ENCODE measurements at places on chromosomes 3 and 15.

GRCh38 chr3:190224456-190224855, 97.8 kb downstream of the CLDN1 start:
- no peak for DNase-seq

GRCh38 chr3:77048186-77048585, 8.3 kb downstream of the ROBO2 start:
- no peak for DNase-seq

- no peak for DNase-seq
Observed at GRCh38 chr3:177220136-177220974, 23.1 kb upstream of the TBL1XR1 start.

GRCh38 chr15:101573951-101574350, 78.2 kb downstream of the TM2D3 start:
- no peak for DNase-seq

GRCh38 chr15:76861815-76862397, 43.2 kb downstream of the SCAPER start:
- DNase-seq: no peak

DNA sequence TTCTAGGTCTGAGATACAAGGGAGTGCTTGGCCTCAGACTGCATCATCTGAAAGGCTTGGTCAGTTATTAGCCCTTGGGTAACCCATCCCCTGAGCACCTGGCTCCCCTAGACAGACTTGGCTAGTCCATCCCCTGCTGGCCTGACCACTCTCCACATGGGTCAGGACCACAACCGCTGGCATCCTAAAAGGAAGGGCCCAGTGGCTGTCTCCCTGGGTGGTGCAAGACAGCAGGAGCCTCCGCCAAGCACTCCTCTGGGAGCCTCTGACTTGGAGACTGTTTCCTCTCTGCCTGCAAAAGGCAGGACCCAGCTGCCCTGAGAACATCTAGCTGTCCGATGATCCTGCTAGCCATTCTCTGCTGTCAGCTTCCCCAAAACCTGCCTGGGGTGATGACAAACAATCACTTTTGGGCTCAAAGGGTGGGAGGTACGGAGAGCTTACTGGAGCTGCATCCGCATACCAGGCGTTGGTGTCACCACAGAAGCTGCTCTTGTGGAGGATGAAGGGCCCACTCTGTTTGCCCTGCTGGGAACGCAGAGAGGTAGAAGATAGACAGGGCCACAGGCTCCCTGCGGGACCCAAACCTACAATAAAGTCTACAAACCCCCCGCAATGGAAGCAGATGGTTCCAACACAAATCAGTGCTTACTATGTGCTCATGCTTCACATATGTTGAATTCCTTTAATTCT, 108.0 kb upstream of the PRR20G start:
- no peak for DNase-seq

DNA sequence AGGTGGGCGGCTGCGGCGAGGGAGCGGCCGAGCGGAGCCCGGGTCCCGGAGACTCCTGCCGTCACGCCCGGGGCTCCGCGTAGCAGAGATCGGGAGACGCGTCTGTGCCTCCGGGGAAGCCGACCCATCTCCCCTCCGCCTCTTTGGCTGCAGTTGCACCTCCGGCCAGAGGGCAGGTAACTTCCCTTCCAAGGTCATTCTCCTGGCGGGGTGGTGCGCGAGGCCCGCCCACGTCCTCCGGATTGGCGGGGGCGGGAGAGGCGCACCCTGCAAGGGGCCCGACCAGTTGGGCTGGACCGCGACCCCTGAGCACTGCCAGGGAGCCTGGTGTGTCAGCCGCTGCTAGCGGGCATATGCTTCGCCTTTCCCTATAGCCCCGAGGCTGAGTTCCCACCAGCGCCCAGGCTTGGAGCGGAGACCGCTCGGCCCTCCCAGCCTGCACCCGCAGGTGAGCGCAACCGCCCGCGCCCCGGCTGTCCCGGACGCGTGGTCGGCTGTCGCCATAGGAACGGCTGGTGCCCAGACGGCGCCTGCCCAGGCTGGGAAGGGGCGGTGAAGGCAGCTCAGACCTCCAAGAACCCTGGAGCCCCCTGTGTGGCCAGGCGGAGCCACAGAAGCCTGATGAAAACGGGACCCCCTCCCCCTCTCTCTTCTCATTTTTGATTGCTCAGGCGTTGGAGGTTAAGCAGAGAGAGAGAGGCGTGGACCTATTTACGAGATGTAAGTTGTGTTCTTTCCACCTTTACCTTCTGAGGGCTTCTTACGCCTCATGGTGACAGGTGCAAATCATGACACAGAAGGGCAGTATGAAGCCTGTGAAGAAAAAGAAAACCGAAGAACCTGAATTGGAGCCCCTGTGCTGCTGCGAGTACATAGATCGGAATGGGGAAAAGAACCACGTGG, 453 bp downstream of the ZDHHC23 start:
- no peak for DNase-seq

DNA sequence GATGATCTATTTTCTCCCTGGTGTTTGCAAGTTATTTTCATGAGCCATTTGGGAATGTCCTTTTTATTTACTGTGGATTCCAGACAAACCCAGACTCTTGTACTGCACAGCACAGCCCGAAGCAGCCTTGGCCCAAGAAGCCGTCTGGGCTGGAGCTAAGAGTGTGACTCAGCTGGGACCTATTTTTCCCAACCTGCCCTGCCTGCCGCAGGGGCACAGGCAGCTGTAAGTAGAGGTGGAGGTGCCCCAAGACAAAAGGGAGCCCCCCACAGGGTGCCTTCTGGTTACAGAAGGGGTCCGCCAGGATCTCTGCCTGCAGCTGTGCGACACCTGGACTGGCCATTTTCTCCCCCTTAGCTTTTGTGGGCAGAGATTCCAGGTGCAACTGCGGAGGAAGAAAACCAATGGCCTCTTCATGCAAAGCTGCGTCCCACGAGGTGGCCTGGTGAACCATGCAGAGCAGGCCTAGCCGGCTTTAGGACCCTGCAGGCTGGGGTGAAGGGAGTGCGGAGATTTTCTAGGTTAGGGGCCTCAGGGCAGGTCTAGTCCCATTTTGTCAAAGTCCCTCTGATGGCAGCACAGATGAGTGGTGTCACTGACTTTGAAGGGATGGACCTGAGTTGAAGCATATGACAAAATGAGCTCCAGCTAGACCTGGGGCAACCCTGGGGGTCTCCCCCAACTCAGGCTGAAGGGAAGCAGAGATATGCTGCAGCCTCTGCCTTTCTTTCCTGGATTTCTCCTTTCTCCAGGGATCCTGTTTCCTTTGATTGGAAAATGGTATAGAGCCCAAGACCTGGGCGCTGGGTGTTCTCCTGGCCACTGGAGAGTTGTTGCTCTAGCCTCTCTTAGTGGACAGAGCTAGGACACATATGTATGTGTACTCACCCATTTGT, 131.2 kb downstream of the KLF13 start:
- no peak for DNase-seq

DNA sequence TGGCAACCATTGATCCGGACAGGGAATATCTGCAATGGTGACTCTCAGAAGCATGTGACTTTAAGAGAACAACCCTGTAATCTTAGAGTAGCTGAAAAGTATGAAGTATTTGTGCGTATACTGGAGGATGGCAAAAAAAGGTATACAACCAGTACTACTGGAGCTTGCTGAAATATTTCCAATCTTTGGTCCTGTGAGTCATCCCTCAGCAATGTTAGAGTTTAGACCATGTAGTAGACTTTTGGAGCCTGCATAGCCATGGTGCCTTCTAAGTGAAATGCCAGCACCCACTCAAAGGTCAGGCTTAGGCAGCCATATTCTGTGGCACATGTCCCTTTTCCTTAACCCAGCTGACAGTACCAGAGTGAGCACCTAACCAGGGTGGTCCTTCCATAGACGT, 429.4 kb downstream of the NTRK3 start:
- DNase-seq: no peak

- no peak for DNase-seq
Observed at GRCh38 chr3:53016236-53016635, 29.6 kb downstream of the SFMBT1 start.

- no peak for DNase-seq
Observed at GRCh38 chr3:123833398-123833785, 50.7 kb downstream of the MYLK start.

DNA sequence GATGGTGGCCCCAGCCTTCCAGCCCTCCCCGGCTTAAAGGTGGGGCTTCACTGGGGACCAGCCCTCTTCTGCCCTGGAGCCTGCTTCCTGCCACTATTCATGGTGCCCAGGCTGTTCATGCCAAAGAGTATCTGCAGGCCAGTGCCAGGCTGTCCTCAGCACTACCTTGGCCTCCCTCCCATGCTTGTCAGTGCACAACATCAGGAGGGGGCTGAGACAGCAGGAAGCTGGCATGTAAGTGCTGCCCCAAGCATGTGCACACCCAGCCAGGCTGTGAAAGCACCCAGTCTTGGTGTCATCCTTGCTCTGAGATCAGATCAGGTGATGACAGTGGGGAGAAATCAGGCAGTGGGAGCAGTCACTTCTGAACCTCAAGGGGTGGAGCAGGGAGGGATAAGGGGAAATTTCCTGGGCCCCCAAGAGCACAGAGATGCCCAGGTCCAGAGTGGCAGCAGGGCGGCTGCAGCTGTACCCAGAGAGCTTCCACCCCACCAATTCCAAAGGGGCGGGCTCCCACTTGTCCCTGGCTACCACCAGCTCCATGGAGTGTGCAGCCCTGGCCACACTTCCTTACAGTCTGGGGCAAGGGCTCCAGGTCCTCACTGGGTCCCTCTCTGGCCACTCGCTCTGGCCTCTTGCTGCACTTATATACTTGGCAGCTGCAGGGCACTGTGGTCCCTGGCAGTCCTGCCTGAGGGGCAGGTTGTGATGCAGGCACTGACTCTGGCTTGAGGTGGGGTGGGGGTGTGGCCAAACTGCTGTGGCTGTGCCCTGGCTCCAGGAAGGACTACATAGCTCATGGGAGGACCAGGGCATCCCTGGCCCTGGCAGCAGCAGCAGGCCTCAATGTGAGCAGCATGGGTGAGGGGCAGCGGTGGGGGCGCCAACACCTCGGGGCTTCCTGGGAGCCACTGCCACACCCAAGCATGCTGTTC, 91.4 kb upstream of the TNFSF10 start:
- DNase-seq: no peak

DNA sequence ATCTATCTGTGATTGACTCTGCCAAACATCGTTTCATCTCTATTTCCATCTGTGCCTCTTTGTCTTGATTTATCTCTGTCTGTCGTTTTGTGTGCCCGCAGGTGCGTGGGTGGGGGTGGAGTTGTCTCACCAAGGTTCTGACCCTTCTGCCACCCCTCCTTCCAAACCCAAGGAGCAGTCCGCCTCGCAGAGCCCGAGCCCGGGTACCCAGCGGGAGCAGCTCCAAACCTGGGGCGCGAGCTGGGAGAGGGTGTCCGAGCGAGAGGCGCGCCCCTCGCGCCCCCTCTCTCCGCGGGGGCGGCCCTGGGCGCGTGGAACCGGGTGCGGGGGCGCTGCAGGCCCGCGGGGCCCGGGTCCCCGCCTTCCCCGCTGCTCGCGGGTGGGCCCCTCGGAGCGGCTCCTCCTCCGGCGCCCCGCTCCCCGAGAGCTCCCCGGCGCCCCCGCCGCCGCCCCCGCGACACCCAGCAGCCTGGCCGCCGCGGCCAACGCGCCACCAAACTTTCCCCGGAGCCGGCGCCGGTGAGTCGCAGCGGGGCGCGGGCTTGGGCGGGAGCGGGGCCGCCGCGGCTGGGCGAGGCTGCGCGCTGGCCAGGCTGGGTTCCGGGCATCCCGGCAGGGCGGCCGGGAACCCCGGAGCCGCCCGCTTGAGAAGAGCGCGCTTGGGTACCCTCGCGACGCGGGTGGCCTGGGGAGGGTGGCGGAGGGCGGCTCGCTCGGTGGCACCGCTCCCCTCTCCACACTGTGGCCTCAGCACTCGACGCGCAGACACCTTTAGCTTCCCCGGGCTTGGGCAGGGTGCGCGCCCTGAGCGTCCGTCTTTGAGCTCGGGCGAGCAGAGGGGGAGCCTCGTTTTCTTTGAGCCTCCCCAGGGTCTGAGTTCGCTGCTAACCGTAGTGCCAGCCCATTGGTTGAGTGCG, at the start of gene HRH1:
TSS of gene HRH1 (plus strand) at position 458 of the 917 bp plus-strand sequence. CDS start 104,545 bp downstream, outside the sequence.
- no peak for DNase-seq

GRCh38 chr3:159029306-159030026, 227.6 kb downstream of the MFSD1 start:
- no peak for DNase-seq

DNA sequence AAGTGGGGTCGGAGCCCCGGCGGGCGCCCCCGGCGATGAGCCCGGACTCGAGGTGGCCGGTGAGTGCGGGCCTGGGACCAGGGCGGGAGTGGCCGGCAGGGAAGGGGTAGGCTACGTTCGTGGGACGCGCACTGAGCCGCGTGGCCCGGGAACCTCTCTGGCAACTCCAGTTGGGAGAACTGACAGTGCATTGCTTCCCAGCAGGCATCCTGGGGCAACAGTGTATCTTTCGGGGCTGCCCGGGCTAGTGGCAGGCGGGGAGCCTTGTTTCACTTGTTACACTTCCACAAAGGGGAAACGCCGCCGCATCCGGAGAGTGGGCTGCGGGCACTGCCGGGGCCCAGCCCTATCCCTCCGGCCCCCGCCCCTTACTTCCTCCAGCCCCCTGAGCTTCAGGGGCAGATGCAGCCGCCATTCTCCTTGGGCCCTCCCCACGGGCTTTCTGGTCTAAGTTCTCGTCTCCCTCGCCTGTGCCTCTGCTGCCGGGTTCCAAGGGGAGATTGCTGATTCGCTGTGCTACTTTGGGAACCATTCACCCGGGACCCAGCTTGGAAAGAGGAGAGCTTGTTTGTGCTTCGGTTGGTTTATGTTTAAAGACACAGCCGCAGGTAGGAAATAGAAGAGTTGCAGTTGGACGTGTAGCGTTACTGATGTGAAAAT, 675 bp downstream of the BRPF1 start:
- no peak for DNase-seq

DNA sequence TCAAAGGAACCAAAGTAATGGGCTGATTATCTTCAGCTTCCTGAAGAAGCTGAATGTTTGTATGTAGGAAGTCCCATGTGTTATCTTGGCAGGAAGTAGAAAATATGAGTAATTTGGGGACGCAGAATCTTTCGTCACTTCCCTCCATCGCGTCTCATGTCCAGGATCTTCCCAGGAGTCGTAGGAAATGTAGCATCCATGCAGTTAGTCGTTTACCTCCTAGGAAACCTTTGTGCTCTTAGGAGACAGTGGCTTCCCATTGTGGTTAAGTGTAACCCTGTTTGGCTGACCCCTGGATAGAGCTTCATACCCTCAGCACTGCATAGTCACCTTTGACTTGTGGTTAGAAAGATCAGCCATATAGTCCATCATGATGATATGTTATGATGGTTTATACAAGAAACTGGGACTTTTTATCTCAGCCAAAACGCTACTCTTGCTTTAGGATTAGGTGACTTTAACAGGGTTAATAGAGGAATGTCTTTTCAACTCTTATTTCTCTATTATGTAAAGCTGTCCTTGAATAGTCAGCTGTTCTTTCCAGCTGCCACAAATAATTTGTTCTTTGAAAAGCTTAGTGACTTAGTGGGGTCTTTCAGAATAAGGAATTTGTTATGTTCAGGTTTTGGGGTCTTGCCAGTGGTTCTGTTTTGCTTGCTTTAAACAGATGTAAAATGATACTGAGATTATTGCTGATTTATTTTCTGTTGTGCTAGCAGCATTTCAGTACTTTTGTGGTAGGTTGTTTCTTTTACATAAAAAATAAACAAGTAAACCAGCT, 92.2 kb downstream of the KLHL25 start:
- DNase-seq: no peak

- no peak for DNase-seq
Observed at GRCh38 chr15:101441696-101442095, 47.8 kb downstream of the PCSK6 start.
